GF-D8 (cell line): ENCODE measurements at places on chromosomes 2 and 18.

DNA sequence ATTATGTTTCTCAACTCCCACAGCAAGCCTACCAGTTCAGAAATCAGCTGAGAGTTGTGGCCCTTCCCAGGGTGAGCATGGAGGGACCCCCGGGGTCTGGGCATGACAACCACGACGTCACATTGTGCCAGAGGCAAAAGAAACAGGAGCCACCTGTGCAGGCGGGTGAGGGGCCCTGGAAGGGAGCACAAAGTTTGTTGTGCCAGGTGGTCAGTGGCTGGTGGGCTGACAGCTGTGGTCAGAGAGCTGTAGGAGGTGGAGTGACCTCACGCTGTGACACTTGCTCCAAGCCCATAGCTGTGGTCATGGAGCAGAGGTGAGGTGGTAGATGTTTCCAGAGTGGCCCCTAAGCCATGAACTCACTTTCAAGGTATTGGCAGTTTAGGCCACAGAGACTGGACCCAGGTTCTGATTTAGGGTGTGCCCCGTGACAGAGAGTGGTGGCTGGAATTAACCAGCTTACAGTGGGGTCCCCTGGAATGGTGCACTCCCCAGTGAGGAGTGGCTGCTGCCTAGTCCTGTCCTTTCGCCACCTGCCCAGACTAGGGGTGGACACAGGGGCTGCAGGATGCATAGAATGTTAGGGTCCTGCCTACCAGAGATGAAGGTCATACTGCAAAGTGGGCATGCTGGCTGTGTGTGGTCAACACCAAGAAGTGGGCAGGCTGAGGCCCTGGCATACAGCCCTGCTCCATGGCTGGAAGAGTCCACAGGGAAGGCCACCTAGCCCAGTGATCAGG lies 136.4 kb downstream of the GLI2 start:
- DNase-seq, result no peak

- no peak for DNase-seq
Measured at GRCh38 chr18:41052625-41053024, 902.4 kb upstream of the PIK3C3 start.

- no peak for DNase-seq
Measured at GRCh38 chr2:146414456-146414855, 1430.4 kb upstream of the ACVR2A start.

DNA sequence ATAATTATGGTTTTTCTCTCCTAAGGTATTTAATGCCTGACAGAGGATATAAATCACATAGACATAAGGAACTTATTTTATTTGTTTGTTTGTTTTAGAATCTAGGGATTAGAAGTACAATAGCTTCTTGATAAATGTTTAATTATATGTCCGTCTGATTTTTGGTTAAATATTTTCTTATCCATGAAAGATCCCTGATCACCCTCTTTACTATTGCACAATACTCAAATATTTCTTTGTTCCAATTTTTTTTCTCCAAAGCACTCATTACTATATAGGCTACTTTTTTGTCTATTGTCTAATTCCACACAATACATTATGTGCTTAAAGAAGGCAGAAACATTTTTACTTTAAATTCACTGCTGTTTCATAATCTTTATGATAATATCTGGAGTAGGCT lies 875.8 kb downstream of the TDRD15 start:
- no peak for DNase-seq

DNA sequence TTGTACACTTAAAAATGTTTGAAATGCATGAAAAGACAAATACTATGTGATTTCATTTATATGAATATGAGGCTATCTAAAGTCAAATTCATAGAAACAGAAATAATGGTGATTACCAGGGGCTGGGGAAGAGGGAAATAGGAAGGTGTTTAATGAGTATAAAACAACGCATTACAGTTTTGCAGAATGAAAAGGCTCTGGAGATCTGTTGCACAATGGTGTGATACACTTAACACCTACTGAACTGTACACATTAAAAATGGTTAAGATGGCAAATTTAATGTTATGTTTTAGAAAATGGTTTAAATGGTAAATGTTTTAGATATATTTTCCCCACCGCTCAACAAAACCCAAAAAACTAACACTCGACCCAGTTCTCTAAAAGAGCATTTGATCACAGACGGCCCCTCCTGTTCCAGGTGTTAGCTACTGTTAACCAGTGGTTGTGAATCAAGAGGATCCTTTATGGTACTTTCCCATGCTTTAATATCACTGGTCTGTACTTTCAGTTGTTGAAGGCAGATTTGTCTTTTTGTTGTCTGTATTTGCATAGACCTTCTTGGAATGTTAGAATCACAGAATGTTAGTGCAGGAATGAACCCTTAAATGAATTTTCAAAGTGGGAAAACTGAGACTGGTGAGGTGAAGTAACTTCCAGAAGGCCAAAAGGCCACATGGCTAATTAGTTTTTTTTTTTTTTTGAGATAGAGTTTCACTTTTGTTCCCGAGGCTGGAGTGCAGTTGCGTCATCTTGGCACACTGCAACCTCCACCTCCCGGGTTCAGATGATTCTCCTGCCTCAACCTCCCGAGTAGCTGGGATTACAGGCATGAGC lies 10.2 kb downstream of the RAB10 start:
- DNase-seq, result no peak

DNA sequence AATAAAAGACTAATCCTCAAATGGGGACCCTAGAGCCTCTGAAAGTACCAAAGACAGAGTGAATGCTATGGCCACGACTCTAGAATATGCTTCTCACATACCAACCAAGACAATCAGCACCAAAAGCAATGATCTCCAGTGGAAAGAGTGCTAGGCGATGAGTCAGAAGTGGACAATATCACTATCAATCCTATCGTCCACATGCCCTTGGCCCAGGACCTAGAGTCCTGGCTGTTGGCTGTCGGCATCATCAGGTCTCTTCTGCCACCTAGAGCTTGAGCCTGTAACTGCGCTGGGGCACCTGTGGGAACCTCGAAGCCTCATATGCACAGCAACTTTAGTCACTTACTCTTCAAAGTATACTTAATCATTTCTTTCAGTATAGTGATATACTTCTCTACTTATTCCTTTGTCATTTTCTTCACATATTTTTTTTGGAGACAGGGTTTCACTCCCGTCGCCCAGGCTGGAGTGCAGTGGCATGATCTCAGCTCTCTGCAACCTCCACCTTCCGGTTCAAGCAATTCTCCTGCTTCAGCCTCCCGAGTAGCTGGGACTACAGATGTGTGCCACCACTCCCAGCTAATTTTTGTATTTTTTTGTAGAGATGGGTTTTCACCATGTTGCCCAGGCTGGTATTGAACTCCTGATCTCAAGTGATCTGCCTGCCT lies 29.7 kb downstream of the NOL10 start:
- no peak for DNase-seq

DNA sequence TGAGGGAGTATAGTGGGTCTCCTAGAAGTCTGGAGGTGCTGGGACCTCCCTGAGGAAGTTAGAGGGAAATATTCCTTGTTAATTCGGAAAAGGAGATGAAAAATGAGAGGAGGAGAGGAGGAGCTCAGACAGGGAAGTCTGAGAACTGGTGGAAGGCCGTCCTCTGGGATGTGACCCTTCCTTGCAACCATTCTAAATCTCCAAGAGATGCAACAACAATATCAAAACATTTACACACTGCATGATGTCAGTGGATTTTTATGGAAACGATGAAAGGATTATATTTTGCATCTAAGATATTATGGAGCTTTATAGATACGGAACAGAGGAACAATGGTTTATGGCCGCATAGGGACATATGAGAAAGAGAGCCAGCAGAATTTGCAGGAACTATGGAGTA lies 49.8 kb upstream of the COBLL1 start:
- no peak for DNase-seq

DNA sequence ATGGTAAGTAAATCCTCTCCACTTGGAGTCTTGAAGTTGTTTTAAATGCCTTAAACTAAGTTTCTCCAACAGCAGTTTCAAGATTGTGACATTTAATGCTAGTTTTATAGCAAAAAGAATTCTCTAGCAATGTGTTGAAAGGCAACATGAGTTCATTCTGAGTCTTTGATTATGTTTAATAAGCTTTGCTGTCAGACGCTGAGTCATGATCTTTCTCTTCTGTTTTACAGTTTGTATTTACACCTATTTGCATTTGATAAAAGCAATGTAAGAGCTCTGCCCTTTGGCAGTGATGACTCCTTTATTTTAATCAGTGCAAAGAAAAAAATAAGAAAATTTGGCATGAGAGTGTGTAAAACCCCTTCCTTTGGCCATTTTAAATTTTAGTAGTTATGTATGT lies 497.7 kb downstream of the STK39 start:
- no peak for DNase-seq

DNA sequence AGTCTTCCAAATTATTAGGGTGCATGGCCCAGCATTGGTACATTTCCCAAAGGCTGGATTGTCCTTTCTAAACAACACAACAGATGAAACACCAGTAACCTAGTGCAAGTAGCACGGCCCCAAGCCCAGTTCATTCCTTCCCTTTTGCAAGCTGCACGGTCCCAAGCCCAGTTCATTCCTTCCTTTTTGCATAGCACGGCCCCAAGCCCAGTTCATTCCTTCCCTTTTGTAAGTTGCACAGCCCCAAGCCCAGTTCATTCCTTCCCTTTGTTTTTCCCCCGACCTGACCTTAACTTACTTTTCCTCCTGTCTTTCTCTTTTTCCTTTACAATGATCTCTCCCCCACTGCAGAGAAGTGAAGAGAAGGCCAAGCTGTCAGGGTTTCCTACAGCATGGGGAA lies 60.9 kb downstream of the C18orf63 start:
- DNase-seq, result no peak

DNA sequence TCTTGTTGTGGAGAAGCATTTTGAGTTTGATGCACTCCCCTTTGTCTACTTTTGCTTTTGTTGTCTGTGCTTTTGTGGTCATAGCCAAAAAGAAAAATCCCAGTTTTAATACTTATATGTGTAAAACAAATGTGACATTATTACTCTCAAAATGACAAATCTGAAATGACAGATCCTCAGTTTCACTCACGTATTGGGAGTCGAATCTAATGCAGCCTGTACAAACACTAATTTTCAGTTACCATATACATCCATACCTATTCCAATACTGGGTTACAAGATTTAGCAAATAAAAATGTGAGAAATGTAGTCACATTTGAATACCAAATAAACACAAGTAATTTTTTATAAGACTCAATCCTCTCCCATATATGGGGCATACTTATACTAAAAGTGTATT lies 148.2 kb upstream of the ZNF516 start:
- DNase-seq, result no peak

DNA sequence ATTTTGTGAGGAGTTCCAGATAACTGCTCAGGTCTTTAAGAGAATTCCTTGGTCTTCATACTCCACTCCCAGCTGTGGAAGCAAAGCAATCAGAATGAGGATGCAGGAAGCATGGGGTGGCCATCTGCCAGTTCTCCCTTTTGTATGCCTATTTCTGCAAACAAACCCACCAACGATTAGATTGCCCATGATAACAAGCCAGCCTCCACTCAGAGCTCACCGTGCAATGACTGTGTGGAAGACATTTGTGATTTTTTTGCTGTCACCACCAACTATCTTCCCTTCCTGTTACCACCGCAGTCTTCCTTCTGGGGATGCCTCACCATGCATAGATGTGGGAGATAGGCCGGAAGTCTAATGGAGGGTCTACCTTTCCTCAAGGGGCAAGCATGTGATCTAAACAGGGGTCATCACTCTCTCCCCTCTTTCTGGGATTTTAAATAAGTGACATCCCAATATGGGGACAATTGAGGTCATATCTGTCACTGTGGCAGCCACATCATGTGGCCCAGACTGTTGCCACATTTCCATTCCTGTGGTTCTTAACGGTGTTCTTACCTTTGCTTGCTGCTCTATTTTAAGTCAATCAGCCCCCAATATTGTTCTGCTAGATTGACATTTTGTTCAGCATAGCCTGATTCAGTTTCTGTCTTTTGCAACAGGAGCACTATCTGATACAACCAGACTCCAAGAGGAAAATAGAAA lies 4.4 kb downstream of the AFF3 start:
- no peak for DNase-seq

DNA sequence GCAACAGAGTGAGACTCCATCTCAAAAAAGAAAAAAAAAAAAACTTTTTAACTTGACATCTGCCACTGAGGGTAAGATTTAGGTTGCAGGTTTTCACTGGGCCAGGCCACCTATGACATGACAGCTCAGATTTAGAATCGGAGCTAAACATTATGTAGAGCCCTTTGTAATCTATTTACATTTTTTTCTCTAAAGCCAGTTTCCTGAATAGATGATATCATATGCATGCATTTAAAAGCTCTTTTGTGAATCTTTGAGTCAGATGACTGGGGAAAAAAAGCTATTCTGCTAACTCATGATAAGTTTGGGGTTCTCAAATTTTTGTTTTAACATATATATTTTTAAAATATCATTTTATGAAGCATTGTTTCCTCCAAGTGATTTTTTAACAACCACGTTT lies 21.3 kb downstream of the PRKAG3 start:
- no peak for DNase-seq

- no peak for DNase-seq
Measured at GRCh38 chr18:58861353-58861752, 3.3 kb upstream of the ZNF532 start.

DNA sequence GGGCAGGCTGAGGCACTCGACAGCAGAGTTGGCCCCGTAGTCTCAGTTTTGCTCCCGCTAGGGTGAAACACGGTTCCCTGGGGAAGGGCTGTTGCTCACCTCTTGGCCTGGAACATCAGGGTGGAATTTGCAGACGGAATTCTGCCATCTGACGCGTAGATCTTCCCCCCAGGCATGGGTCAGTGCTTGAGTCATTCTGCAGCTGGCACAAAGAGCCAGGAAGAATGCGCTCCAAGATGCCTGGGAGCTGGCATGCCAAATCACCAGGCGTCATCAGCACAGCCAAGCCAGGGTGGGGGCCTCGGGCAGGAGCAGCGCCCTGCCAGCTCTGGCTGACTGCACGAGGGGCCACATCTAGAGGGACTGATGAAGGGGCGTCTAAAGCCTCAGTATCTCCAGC lies 42.7 kb downstream of the ODC1 start:
- DNase-seq, result no peak

GRCh38 chr2:73566288-73566878 lies 75.8 kb downstream of the NAT8 start:
- no peak for DNase-seq

DNA sequence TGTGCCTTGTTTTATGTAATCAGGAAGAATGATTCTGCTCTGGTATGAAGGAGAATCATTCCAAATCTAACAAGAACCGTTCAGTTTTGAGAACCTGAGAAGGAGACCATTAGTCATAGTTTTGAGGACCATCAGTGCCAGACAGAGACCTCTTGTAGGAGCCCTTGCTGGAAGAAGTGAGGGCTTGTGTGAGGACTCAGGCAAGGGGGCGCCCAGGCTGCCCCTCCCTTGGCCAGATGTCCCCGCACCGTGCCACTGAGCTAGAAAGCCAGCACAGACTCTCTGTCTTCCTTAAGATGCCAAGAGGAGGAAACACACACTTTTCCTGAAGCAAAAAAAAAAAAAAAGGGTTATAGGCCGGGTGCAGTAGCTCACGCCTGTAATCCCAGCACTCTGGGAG lies 55.7 kb upstream of the SLC39A10 start:
- DNase-seq, result no peak

GRCh38 chr2:233839447-233839820 lies 14.9 kb downstream of the HJURP start:
- DNase-seq, result no peak

GRCh38 chr2:30361751-30362394 lies 85.2 kb upstream of the LCLAT1 start:
- DNase-seq, result no peak
